ENCODE measurements at places on chromosomes 4 and X. TPM values are rescaled to one million over a fixed set of nuclear protein-coding genes. Genes with fewer than 3 reads are reported as not detected.

DNA sequence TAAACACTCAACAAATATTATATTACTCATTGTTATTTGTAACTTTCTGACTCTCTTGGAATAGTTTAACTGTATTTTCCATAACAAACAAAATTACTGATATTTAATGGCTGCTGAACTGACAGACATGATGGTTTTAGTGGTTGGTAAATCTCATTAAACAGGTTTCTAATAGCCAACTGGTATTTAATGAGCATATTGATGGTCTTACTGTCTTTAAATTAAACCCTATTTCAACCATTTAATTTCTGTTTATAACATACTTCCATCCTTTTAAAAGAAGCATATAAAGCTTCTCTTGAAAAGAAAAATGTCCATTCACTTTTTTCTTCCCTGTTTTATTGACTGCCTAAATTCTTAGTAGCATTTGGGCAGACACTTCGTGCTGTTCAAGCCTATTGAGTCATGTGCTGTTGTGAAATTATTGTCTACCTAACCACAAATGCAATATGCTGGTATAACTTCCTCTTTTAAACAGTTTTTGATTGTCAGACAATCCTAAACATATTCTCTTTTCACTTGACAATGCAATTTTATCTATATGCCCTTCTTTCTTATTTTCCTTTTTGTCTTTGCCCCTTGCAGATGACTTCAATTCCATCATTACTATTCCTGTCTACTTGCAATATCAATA, 163.9 kb upstream of the SLC7A11 start:
- DNase-seq = no peak

- no peak for DNase-seq
Measured at GRCh38 chr4:187617113-187617512, 378.5 kb upstream of the ZFP42 start.

GRCh38 chrX:16487620-16488385, 162.2 kb upstream of the S100G start:
- DNase-seq = no peak

GRCh38 chr4:102596532-102596931, 95.4 kb downstream of the NFKB1 start:
- no peak for DNase-seq

GRCh38 chr4:37436546-37436945, 192.0 kb downstream of the NWD2 start:
- DNase-seq = no peak

The RGN gene
- total RNA-seq = not detected

- no peak for DNase-seq
Measured at GRCh38 chr4:78207951-78208350, 150.8 kb downstream of the FRAS1 start.

DNA sequence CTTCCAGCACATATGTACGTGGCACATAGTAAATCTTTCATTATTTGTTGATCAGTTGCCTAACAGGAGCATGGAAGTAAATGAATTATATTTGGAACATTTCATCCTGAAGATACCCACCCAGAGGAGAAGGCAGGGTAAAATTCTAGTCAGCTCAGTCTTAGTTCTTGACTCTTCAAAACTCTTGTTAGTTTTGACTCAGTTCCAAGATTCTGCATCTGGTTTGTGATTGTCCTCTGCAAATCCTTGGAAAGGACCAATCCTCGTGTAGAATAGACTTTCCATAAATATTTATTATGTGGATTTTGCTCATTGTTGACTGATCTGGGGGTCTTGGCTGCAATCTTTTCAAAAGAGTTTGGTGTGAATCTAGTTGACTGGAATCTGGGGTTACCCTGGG, 257.5 kb upstream of the FAT1 start:
- no peak for DNase-seq

GRCh38 chr4:108693819-108694218, 43.4 kb downstream of the OSTC start:
- DNase-seq = no peak

GRCh38 chr4:105352826-105353225, 121.0 kb downstream of the PPA2 start:
- DNase-seq = no peak

The FAM156B gene
- 12.9 TPM for total RNA-seq

- DNase-seq = no peak
Measured at GRCh38 chr4:30744386-30744785, 24.2 kb downstream of the PCDH7 start.

GRCh38 chr4:16083241-16084191, at the start of gene PROM1:
Gene PROM1 (minus strand): TSS chr4:16084023. CDS start chr4:16075906, 8,117 bp downstream.
- no peak for DNase-seq

The COL4A6 gene
- total RNA-seq = not detected

The P2RY8 gene
- 99.1 TPM for total RNA-seq

The GAGE12E gene
- not detected for total RNA-seq

GRCh38 chr4:8616831-8617230, 24.3 kb downstream of the CPZ start:
- no peak for DNase-seq

The PROM1 gene
- total RNA-seq = not detected

- no peak for DNase-seq
Measured at GRCh38 chr4:161003418-161004057, 1160.3 kb downstream of the FSTL5 start.

GRCh38 chr4:84796394-84796793, 170.1 kb downstream of the WDFY3 start:
- no peak for DNase-seq
